ENCODE measurements at places on chromosomes 4 and X.
A peak's percentile ranks its signal among the peaks of the same experiment; 100 is the strongest.

DNA sequence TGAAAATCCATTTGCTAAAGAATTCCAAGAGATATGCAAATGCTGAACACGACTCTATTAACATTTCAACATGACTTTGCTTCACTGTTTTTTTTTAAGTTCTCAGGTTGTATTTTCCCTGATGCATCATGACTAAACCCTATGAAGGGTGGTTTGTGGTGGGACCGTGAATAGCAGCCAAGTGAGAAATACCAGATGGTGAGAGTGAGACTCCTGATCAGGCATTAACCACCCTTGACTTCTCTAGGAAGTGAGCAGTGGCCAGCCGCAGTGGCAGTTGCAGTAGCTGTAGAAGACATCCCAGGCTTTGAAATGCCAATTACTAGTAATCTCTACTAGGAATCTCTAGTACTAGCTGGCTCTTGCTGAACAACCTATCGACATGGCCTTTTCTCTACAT is 383.4 kb downstream of the FAM133A start:
- no peak for DNase-seq

DNA sequence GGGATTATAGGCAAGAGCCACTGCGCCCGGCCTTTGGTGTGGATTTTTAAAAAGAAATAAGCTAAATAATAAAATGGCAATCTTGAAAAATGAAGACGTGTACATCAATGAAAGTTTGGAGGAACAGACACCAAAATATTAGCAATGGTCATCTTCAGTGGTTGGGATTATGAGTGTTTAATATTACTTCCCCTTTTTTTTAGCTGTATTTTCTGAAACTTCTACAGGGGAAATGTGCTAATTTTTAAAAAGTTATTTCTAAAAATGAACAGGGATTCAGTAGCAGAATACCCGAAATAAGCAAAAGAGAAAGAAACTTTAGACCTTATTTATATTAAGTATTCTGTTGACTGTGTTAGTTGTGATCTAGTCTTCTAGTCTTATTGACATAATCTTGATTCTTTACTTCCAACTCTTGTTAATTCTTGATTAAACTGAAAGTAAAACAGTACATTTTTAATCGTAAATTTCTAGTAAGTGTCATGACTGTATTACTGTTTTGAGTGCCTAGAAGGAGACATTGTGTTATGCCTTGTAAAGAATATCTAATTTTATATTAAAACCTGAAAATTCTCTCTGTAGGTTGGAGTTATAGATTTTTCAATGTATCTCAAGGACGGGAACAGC is 51.3 kb downstream of the RUFY3 start:
- DNase-seq, result no peak

DNA sequence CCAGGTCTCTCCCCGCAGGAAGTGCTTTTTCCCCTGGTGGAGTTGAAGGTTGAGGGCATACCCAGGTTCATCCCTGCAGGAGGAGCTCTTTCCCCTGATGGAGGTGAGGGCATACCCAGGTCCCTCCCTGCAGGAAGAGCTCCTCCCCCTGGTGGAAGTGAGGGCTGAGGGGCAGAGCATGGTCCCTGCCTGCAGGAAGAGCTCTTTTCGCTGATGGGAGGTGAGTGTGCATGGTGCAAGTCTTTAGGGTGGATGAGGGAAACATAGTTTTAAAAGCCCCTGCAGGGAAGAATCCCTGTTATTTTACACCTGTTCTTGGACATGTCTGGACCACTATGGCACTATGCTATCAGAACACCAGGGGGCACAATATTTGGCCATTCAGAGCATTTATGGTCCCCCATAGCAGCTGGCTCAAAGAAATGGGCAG is 43.7 kb upstream of the PUDP start:
- no peak for DNase-seq

DNA sequence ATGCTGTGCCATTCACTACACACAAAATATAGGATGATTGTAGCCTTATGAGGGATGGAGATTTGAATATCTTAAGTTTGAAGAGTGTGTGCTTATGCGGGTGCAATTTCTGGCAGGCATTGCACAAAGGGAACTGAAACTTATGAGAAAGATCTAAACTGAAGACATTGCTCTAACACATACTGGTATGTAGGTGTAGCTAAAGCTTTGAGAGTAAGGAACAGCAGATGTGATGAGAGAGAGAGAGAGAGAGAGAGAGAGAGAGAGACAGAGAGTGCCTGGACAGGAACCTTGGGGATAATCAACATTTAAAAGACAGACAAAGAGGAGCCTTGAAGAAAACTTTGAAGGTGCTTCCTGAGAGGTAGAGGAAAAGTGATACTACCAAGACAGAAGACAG is 379.7 kb downstream of the SPRY1 start:
- DNase-seq, result no peak

- no peak for DNase-seq
Observed at GRCh38 chr4:6283282-6283681, 13.6 kb downstream of the WFS1 start.

- DNase-seq, result no peak
Observed at GRCh38 chrX:48938721-48939425, 18.5 kb downstream of the OTUD5 start.

DNA sequence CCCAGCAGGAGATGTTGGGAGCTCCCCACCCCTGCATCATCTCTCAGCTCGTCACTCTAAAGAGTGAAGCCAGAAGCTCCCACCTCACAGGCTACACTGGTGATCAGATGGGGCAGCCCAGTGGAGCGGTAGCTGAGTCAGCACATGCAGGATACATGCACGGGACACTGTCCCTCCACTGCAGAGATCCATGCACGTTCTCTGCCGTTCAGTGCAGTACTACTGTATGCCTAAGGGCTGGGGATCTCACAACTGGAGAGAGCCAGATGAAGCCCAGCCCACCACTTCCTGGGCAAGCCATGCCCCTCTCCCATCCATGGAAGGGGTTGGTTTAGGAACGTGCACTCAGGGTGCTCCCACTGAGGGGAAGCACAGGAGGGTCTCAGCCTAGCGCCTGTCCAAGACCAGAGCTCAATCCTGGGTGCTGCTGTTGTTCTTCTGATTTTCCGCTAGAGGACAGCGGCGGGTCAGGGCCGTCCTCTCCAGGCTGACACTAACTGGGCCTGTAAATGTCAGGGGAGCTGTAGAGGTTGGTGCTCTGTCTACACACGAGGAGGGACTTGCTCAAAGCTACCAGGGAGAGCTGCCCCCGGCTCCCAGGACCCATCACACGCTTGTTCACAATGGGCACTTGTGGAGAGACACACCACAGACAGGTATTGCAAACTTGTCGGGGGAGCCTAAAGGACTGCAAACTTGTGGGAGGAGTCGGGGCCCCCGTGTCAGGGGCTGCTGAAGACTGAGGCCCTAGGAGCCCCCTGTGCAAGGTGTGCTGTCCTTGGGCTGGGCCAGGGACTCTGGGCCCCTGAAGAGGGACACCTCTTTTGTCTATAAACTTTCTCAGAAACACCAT is 18.2 kb upstream of the ABLIM2 start:
- DNase-seq, result no peak

GRCh38 chr4:183617075-183617474 is 41.9 kb downstream of the RWDD4 start:
- DNase-seq, result no peak

GRCh38 chr4:38306482-38307071 is 346.4 kb downstream of the PTTG2 start:
- no peak for DNase-seq

GRCh38 chr4:128452415-128452814 is 164.8 kb upstream of the PGRMC2 start:
- no peak for DNase-seq

DNA sequence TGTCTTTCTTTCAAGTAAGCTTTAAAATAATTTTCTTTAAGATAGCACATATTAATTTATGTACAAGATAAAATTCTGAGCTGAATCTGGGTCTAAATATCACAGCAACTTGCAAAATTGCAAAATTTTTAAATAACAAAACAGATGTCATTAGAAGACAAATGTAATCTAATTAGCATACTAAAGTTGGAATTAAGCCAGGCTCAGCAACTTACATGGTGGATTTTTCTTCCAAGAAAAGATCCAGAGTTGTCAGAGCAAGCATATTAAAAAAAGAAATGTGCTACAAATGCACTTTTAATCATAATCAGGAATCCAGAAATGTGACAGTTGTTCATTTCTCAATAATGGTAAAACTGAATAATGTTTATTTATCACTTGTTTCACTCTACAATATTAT is 906.9 kb upstream of the INTU start:
- peak; percentile 14 for DNase-seq

- DNase-seq, result no peak
Observed at GRCh38 chr4:38177641-38178391, 217.6 kb downstream of the PTTG2 start.

DNA sequence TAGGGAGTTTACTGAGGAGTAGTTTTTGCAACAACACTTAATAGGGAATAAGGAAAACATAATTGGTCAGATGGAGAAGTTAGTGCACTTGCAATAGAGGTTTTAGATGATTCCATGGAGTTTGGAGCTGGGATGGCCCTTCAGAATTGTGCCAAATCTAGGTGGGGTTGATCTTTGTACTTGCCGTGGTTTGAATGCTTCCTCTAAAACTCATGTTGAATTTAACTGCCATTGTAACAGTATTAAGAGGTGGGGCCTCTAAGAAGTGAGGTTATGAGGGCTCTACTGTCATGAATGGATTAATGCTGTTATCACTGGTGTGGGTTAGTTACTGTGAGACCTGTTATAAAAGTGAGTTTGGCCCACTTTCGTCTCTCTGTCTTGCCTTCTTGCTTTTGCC is 94.4 kb upstream of the BOD1L1 start:
- DNase-seq, result no peak

DNA sequence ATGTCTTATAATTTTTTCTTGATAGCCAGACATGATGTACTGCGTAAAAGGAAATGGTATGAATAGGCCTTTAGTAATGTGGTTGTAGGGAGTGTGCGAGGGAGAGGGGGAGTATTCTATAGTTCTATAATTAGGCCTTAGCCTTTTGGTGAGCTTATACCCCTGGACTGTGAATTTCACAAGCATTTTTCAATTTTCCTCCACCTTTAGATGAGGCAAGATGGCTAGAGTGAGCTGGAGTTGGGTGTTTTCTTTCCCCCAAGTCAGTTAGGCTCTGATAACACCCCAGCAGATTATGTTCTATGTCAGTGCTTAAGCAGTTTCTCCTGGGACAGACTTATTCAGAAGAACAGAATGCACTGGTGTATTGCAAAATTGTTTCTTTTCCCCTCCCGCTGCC is 210.2 kb upstream of the NPY2R start:
- no peak for DNase-seq

- DNase-seq, result no peak
Observed at GRCh38 chrX:69102612-69103194, 62.5 kb downstream of the PJA1 start.

DNA sequence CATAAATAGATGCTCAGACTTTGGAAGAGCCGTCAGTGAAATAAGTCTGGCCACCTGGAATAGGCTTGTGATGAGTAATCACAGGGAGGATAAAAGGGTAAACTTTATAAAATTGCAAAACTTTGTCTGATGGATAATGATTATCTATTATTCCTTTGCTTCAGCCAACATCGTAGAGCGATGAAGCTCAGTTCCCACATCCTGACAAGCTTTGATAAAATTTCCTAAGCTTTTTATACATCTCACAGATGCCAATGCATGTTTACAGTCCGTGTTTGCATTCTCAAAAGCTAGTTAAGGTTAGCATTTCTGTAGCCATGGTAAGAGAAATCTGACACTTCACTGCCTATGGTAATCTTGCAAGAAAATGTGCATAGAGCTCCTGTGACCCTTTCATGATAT is 15.4 kb upstream of the UGDH start:
- no peak for DNase-seq

- DNase-seq, result no peak
Observed at GRCh38 chr4:86547140-86547539, 47.0 kb upstream of the PTPN13 start.

DNA sequence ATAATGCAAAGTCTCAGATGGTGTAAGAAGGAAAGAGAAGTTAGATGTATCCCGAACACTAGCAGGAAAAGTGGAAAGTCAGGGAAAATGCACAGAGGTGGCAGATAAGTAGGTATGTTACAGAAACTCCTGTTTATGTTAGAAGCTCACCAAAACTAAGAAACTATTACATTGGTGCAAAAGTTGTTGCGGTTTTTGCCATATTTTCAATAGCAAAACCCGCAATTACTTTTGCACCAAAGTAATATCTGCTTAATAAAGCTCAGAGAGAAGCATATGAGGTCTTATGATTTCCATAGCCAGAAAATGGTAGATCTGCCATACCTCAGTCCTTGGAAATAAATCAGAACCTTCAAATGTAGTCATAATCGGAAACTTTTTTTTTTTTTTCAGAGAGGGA is 1035.6 kb downstream of the PCDH7 start:
- no peak for DNase-seq

DNA sequence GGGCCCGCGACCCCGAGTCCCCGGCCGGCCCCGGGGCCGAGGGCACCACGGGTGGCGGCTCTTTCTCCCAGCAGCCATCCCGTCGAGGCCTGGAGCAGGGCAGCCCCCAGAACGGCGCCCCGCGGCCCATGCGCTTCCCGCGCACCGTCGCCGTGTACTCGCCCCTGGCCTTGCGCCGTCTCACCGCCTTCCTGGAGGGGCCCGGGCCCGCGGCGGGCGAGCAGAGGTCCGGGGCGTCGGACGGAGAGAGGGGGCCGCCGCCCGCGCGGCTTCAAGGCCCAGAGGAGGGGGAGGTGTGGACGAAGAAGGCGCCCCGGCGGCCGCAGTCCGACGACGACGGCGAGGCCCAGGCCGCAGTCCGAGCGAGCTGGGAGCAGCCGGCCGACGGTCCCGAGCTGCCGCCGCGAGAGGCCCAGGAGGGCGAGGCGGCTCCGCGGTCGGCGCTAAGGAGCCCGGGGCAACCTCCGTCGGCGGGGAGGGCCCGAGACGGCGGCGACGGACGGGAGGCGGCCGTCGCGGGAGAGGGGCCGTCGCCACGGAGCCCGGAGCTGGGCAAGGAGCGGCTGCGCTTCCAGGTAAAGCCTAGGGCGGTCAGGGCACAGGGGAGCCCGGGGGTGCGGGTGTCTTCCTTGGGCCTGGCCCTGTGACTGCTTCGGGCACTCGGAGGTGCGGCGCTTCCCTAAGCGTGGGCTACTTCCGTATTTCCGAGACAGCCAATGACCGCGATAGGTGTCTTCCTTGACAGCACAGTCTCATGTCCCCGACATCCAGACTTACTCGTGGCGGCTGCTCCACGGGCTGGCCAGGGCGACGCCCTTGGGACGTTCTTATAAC is 845 bp downstream of the ZAR1 start:
- no peak for DNase-seq

- DNase-seq, result no peak
Observed at GRCh38 chrX:2242326-2242725, 258.4 kb downstream of the DHRSX start.

DNA sequence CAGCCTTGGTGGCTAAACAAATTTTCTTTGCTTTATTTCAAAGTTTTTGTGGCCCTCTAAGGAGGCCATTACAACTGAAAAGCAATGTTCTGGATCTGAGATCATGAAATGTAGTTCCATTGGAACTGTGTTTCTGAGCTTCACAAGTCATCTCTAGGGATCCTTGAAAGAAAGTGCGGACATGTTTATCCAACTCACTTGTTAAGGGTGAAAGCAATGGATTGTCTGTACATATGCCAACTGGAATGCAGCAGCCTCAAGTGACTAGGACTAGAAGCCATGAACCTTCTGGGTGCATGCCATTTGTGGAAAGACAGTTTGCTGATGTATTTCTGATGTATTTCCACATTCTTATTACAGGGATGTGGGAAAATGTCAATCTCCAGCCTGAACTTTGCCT is 36.7 kb upstream of the KLHL13 start:
- no peak for DNase-seq
